ENCODE measurements at places on chromosomes 4 and X. TPM values are rescaled to one million over a fixed set of nuclear protein-coding genes. Genes with fewer than 3 reads are reported as not detected.

DNA sequence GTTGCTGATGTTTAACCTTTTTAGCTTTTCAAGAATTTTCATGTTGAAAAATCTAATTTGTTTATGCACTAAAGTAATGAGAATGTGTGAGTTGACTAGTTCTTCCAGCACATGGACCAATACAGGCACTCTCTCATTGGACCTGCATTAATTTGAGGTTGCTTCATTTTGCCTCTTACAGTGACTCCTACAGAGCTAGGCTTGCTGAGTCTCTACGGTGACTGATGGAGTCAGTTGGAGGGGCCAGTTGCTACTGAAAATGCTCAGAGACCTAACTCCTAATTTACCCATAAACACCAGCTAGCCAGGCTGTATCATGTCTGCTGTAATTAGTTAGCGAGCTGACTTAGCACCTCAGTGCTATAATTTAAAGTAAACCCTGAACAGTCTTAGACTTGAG lies 10.9 kb downstream of the MTHFD2L start:
- no peak for DNase-seq

DNA sequence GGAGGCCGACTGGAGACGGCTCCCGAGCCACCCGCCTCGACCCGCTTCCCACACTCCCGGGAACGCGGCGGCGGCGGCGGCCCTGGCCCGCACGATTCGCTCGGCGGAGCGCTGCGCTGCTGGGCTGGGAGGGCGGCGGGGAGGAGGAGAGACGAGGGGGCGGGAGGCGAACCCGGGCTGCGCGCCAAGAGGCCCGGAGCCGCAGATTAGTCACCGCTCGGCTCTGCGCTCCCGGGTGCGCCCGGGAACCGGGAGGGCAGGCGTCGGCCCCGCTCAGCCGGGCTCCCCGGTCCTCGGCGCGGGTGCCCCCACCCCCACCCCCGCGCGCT lies 11.2 kb upstream of the BCOR start:
- no peak for DNase-seq

GRCh38 chr4:176579226-176579625 lies 213.5 kb downstream of the VEGFC start:
- DNase-seq, result no peak

- DNase-seq, result no peak
Measured at GRCh38 chr4:7021930-7022664, 21.1 kb upstream of the TADA2B start.

GRCh38 chrX:150337536-150337935 lies 25.6 kb upstream of the MAMLD1 start:
- no peak for DNase-seq

The RTL9 gene
- total RNA-seq, result 0.12 TPM

- DNase-seq, result no peak
Measured at GRCh38 chr4:150573534-150573933, 8.4 kb upstream of the MAB21L2 start.

The SRPX2 gene
- total RNA-seq, result 97.9 TPM

All from omental fat pad (tissue), 4 donors.